ENCODE measurements at places on chromosomes 13 and 19. TPM values are rescaled to one million over a fixed set of nuclear protein-coding genes. Genes with fewer than 3 reads are reported as not detected.

The SULT2B1 gene
- total RNA-seq: not detected

The TTYH1 gene
- 1.3 TPM for total RNA-seq

The CEBPG gene
- 35.4 TPM for total RNA-seq

The ZNF45 gene
- 12.6 TPM for total RNA-seq

The TNPO2 gene
- total RNA-seq: 24.0 TPM

The FUT1 gene
- not detected for total RNA-seq

The TMEM59L gene
- total RNA-seq: 0.17 TPM
